Cardiac fibroblast (primary cell): ENCODE measurements at places on chromosomes 16 and 17.
A peak's percentile ranks its signal among the peaks of the same experiment; 100 is the strongest.

DNA sequence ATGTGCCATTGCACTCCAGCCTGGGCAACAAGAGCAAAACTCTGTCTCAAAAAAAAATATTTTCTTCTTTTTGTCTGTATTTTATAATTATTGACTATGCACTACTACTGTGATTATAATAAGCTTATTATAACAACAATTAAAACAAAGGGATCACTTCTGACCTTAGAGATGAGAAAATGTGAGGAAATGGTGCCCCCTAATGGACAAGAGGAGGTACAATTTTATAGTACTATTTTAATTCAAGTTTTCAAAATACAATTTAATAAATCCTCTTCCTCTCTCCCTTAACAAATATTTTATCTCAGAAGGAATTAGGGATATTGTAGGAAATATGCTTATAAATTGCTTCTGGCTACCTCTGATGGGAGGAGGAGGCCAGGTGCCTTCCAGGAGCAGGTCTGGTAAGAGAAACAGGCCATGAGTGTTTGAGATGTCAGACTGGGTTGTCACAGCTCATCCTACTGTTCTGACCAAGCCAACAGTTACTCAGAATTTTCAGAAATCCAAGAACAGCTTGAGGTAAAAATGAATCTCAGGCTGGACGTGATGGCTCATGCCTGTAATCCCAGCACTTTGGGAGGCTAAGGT, 14.0 kb downstream of the VPS53 start:
- DNase-seq: peak; percentile 60

DNA sequence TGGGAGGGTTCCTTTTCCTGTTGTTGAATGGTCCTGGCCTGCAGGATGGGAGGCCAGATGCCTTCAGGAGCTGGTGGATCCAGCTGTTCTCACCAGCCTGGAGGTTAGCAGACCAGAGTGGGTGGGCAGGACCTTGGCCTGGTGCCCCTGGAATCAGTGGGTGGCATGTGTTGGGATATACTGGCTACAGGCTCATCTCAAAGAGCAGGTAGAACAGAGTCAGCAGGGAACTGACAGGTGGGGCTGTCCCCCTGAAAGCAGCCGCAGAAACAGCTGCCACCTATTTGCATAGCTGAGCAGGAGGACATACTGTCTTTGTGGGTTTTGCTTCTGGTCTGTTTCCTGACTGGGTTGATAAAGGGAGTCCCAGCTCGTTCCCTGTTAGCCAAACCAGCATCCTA, 144.1 kb downstream of the RAB11FIP4 start:
- DNase-seq: no peak

- no peak for DNase-seq
Measured at GRCh38 chr16:11691771-11692170, 23.5 kb downstream of the SNN start.

- DNase-seq: no peak
Measured at GRCh38 chr17:16470265-16470664, 21.7 kb downstream of the LRRC75A start.

- DNase-seq: peak; percentile 43
Measured at GRCh38 chr17:71327376-71328059, 793.3 kb upstream of the SOX9 start.

DNA sequence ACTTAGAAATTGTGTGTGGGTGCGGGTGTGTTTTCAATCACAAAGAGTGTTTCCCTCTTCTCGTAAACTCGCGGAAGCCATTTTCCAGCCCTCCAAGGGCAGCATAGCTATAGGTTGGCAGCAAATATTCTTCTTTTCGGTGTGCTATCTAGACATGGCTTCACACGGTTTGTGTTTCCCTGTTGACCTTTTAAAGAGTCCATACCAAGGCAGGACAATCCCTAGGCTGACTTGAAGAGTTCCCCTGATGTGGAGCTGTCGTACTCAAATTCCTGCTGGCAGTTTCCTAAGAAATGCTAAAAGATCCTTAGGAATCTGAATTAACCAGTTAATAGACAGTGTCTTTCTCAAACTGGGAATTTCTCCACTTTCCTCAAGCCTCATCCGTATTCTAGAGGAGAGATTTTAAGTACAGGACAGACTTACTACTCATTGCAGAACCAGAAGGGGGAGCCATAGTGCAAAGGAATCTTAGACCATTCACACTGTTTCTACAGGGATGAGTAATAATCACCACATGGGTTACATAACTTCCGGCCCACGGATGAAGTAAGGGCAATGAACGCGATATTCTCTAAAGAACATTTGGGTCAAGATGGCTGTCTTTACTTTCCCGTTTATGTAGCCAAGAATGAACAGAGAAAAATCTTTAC, 288.6 kb upstream of the ELAC2 start:
- peak; percentile 93 for DNase-seq

DNA sequence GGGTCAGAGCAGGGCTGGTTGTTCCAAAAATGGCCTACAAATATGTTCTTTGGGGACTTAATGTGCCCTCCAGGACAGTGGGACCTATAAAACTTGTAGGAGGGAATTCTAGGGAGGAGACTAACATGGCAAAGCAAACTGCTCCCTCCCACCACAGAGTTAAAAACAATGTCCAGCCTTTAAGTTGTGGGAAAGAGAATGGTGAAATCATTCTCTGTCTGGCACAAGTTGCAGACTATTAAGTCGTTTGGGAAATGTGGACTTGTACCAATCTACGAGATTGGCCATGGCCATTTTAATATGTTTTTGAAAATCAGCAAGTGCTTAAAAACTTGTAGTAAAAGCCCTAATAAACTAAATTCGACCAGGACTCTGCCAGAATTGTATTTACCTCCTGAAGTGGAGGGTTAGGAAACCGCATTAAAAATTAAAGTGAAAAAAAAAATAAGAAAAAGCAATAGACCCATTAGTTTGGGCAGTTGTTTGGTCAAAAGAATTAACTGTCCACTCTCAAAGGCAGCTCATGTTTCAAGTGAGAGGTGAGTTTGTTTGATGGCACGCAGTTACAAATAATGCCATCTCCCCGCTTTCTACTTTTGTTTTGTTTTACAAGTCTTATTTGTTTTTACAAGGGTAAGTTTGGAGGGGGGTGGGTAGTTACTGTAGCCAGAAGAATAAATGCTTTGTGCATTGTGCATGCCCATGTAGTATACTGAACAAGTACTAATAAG, 32.4 kb downstream of the ANKFN1 start:
- peak; percentile 18 for DNase-seq

DNA sequence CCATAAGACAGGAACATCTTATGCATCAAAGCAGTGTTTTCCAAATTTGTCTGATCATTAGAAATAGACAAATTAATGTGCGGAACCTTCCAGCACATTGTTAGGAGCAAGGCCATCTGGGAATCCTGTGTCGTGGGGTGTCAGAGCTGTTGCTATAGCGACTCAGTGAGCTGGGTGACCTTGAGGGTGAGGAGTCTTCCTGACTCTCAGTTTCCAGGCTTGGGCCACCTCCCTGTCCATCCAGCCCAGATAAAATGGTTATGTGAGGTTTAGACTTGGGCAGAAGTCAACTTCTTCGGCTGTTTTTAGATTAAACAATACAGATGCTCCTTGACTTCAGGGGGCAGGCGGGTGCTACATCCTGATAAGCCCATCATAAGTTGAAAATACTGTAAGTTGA, 20.6 kb downstream of the MT1X start:
- no peak for DNase-seq

- no peak for DNase-seq
Measured at GRCh38 chr16:14531101-14531500, 99.0 kb downstream of the PARN start.

DNA sequence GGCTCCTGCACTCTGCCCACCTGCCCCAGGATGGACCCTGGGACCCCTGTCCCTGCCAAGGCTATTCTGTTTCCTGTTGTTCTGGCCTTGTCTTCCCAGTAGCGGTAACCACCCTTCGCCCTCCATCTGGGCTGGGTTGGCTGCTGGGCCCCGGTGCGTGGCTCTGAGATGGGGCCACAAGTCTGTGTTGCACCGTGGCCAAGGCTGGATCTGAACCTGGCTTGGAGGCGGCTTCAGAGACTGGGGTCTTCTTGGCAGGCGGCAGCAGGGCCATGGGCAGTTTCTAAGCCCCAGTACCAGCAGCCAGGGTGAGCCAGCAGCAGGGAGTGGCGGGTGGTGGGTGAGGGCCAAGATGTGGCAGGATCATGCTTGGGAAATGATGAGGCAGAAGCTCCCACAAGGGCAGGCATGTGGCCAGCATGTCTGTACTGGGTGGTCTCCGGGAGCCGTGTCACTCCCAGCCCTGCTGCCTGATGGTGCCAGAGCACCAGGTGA, 12.6 kb downstream of the MAP2K3 start:
- no peak for DNase-seq

GRCh38 chr16:11208916-11209665, 46.9 kb downstream of the SOCS1 start:
- DNase-seq: peak; percentile 62

DNA sequence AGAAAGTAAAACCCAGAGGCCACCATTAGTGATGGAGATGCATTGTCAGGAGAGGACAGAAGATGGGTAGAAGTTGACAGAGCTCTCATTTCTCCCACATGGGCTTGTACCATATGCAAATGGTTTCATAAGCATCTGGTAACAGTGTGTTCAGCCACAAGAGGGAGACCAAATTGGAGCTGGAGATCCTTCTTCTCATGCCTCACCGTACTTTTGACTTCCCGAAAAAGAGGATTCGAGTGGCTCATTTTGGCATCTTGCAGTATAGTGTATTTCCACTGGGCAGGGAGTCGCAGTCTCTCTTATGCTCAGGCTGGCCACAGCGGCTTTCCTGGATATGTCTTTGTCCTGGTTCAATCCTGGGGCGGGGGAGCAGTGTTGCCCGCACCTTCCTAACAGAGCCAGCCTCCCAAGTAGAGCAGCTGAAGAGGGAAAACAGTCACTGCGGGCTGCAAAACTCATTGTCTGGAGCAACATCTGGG, 23.8 kb downstream of the TBC1D3B start:
- no peak for DNase-seq

GRCh38 chr17:48528153-48528935, 2.5 kb downstream of the HOXB1 start:
- DNase-seq: no peak

DNA sequence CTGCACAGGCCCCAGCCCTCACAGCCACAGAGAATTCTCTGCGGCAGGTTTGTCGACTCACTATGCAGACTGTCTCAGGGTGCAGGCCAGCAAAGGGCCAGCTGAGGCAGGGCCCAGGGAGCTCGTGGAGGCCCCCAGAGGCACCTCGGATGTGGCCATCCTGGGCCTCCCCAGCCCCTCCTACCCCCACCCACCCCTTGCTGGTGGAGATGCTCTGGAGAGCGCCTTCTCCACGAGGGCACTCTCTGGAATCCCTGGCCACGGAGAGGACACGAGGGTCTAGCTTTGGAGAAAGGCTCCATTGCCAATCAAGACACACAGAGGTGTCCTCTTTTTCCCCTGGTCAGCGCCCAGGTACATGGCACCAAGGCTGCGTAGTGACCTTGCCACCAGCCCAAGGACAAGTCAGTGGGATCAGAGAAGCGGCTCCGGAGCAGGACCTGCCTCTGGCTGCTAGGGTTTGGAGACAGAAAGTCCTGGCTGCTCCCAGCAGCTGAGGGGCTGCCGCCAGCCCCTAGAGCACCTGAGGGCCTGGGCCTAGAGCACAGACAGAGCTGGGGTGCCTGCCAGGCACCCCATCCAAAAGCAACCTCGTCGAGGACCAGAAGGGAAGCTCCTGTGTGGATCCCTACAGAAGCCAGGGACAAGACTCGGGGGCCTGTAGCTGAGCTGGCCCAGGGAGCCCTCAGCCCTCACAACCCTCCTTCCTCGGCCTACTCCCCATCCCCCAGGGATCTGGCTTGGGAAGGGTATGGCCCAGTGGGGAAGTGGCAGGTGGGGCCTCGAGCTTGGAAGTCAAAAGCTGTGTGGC, 18.7 kb downstream of the ARL2BP start:
- no peak for DNase-seq

- DNase-seq: no peak
Measured at GRCh38 chr16:56281249-56281805, 90.0 kb downstream of the GNAO1 start.

DNA sequence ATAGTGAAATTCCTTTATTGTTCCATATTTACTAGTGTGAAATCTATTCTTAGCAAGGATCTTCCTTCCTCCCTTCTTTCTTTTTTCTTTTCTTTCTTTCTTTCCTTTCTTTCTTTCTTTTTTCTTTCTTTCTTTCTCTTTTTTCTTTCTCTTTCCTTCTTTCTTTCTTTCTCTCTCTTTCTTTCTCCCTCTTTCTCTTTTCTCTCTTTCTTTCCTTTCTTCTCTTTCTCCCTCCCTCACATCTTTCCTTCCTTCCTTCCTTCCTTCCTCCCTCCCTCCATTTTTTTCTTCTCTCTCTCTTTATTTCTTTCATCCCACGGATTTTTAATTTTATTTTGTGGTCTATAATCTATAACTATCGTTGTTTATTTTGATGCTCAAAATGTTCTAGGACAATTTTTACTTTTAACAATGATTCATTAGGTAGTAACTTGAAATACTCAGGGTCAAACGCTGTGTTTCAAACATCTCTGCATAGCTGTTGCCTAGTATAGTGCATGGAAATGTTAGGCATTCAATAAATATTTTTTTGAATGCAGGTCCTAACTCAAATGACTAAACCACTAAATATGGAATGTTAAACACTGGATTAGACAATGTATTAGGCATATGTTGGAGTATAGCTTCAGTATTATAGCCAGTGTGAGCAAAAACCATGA, 178.3 kb downstream of the MAP2K6 start:
- no peak for DNase-seq

DNA sequence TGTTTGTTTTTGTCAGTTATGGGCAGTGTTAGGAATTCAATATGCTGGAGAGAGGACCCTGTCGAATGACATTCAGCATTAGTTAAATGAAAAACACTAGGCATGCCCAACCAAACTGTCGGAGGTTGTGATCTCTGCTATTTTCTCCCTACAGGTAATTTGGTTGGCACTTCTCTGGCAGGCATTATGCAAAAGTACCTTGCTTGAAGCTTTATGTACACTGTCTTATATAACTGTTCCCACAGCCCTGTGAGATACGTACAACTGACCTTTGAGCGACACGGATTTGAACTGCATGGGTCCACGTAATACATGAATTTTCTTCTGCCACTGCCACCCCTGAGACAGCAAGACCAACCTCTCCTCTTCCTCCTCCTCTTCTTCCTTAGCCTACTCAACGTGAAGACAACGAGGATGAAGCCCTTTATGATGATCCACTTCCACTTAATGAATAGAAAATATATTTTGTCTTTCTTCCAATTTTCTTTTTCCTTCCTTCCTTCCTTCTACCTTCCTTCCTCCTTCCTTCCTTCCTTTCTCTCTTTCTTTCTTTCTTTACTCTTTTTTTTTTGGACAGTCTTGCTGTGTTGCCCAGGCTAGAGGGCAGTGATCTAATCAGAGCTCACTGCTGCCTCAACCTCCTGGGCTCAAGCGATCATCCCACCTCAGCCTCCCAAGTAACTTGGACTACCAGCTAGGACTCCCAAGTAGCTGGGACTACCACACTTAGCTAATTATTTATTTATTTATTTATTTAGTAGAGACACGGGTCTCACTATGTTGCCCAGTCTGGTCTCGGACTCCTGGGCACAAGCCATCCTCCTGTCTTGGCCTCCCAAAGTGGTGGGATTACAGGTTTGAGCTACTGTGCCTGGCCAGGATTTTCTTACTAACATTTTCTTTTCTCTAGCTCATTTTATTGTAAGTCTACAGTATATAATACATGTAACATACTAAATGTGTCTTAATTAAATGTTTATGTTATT, 77.3 kb downstream of the WIPI1 start:
- DNase-seq: no peak
